ENCODE measurements at places on chromosomes 4 and X. TPM values are rescaled to one million over a fixed set of nuclear protein-coding genes. Genes with fewer than 3 reads are reported as not detected.

DNA sequence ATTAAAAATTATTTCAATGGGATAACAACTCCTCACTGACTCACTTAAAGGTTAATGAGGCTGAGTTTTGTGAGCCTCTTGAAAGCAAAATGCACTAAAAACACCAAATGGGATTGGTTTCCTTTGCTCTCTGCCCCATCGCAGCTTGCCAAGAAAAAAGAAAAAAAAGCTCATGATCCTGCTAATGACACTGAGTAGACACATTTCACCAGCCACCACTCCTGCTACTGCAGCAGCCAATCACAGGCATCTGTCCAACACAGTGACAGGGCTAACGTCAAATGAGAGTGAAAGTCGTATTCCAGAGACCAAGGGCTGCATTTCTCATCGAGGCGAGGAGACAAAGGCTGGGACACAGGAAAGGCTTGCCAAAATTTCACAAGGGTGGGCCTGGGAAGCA lies 5.2 kb downstream of the APBB2 start:
- peak; percentile 38 for DNase-seq

DNA sequence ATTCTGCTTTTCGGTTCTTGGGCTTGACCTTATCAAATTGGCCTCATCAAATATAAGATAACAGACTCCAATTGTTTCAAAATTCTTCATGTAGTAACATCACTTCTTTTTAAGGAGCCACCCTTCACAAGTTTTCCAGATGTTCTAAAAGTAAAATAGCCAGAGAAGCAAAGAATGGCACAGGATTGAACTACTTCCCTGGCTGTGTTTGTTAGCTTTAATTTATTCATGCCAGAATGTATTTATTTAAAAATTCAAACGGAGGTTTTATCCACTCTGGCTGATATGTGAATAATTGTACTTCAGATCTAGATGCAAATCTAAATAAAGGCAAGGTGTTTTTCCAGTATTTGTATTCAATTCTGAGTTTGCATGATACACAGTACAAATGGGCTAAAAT lies 581.3 kb upstream of the TENM3 start:
- DNase-seq: no peak

DNA sequence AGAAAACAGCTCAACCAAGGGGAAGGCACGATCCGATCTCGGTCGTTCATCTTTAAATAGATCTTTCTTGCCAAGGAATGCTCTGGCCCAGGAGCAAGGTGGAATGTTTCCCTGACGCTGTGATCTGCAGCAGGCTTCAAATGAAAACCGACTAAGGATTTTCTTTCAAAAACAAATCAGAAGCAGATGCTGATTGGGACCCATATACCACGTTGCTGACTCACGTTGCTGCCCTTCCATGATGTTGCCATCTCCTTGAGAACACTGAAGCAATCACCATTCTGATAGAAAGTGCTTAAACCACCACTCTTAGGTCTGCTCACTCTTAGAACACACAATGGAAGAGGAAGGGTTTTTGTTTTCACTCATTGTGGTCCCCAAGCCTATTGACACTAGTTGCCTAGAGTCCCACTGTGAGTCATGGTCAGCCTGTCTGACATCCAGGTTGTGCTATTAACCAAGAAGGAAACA lies 26.1 kb downstream of the LAMTOR3 start:
- DNase-seq: peak; percentile 56

FAM9C gene
- not detected for total RNA-seq

PPBP gene
- total RNA-seq: not detected
